ENCODE measurements at places on chromosomes 4 and X. TPM values are rescaled to one million over a fixed set of nuclear protein-coding genes. Genes with fewer than 3 reads are reported as not detected.

DNA sequence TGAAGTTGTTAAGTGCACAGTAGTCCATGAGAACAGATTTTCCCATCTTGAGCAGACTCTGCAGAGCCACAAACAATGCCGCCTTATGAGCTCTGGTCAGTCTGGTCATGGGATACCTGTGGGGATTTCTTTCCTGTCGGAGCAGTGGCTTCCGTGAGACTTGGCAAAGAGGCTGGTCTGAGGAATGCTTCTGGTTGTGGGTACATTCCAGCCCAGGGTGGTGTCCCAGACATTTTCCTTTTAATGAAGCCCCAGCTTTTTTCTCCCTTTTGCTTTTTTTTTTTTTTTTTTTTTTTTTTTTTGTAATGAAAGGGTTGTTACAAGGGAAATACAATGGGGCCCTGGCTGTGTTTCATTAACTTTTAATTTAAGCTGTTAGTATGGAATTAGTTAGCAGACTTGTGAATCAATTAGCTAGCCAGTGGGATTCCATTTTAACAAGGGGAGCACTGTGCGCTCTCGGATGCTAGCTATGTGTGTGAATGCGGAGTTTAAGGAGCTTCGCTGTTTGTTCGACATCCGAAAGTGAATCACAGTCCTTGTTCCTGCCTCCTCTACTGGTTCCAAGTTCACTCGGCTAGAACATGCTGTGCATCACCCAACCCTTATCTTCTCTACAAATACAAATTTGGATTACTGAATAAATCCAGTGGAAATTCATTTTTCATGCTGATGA is 225.1 kb downstream of the CBR4 start:
- no peak overlapping the region for H3K27ac ChIP-seq
- no peaks in the 10 kb centered on the region for H3K36me3 ChIP-seq
- H3K27me3 ChIP-seq, result peaks cover 14% of the 10 kb centered on the region
- no peak for DNase-seq
- H3K4me1 ChIP-seq, result no peaks in the 10 kb centered on the region

- no peak for DNase-seq
- H3K4me1 ChIP-seq, result peaks cover 51% of the 10 kb centered on the region
- H3K27me3 ChIP-seq, result no peaks in the 10 kb centered on the region
- peak overlapping the region; percentile 93 for H3K4me3 ChIP-seq
- peaks cover 31% of the 10 kb centered on the region for H3K36me3 ChIP-seq
- H3K27ac ChIP-seq, result peak overlapping the region; percentile 100
Measured at GRCh38 chr4:88457307-88458103, 586 bp downstream of the HERC5 start.

- no peak overlapping the region for H3K27ac ChIP-seq
- no peaks in the 10 kb centered on the region for H3K36me3 ChIP-seq
- H3K4me1 ChIP-seq, result no peaks in the 10 kb centered on the region
- no peak for DNase-seq
Measured at GRCh38 chr4:151473521-151474097, 64.6 kb downstream of the FHIP1A start.

DNA sequence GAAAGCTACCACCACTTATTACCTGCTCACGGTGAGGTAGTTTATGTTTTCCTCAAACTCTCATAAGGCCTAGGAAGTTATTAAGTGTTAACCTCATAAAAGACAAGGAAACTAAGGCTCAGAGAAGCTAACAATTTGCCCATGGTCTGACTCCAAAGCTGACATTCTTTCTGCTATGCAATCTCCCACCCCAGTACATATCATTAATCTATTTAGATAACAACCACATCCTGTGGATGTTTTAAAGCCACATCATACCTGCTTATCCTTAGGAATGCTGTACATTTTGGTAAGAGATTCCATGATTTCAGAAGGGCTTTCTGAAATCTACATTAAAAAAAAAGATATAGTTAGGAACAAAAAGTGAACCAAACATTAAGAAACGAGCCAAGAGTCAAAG is 55.4 kb downstream of the HUWE1 start:
- H3K27ac ChIP-seq, result no peak overlapping the region
- peaks cover 63% of the 10 kb centered on the region for H3K36me3 ChIP-seq

DNA sequence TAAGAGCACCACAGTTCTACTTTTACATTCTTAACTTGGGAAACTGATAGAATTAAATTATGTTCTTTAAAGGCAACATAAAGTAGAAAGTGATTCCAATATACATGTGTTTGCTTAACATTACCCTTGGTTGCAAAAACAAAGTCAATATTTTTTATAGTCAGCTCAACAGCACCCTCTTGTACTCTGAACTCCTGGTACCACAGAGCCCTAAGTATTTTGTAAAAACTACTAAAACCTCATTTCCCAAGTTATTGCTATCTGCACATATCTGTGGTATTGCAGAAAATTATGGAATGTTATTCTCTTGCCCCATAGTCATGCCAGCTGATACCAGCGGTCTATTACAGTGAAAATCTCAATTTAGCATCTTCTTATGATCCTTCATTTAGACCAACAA is 2.9 kb downstream of the KIF4A start:
- H3K36me3 ChIP-seq, result peaks cover 7% of the 10 kb centered on the region
- H3K4me3 ChIP-seq, result no peak overlapping the region
- peaks cover 22% of the 10 kb centered on the region for H3K4me1 ChIP-seq
- peak overlapping the region; percentile 29 for H3K27ac ChIP-seq
- DNase-seq, result no peak
- no peaks in the 10 kb centered on the region for H3K27me3 ChIP-seq

- no peaks in the 10 kb centered on the region for H3K27me3 ChIP-seq
- H3K4me3 ChIP-seq, result no peak overlapping the region
- no peaks in the 10 kb centered on the region for H3K36me3 ChIP-seq
- no peak for DNase-seq
Measured at GRCh38 chr4:64251781-64252180, 157.5 kb downstream of the TECRL start.

- H3K4me3 ChIP-seq, result no peak overlapping the region
- H3K27ac ChIP-seq, result peak overlapping the region; percentile 29
- peaks cover 7% of the 10 kb centered on the region for H3K36me3 ChIP-seq
- H3K27me3 ChIP-seq, result no peaks in the 10 kb centered on the region
- no peak for DNase-seq
Measured at GRCh38 chr4:6914448-6914847, 4.8 kb downstream of the TBC1D14 start.

DNA sequence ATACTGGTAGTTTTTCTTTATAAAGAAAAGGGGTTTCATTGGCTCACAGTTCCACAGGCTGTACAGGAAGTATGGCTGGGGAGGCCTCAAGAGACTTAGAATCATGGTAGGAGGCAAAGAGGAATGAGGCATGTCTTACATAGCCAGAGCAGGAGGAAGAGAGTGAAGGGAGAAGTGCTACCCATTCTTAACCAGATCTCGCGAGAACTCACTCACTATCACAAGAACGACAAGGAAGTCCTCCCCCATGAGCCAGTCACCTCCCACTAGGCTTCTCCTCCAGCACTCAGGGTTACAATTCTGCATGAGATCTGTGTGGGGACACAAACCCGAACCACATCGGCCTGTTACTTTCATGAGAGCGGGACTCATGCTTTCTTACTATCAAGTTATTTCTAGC is 240.5 kb downstream of the TENM3 start:
- DNase-seq, result no peak
- peaks cover 2% of the 10 kb centered on the region for H3K27me3 ChIP-seq
- H3K4me1 ChIP-seq, result no peaks in the 10 kb centered on the region
- no peaks in the 10 kb centered on the region for H3K36me3 ChIP-seq
- H3K27ac ChIP-seq, result no peak overlapping the region

- peaks cover 39% of the 10 kb centered on the region for H3K4me1 ChIP-seq
- peak; percentile 60 for DNase-seq
- peaks cover 20% of the 10 kb centered on the region for H3K36me3 ChIP-seq
- H3K4me3 ChIP-seq, result peak overlapping the region; percentile 50
- peak overlapping the region; percentile 62 for H3K27ac ChIP-seq
Measured at GRCh38 chrX:136759968-136760367, 20.8 kb downstream of the ARHGEF6 start.

The CWH43 gene
- total RNA-seq, result not detected

DNA sequence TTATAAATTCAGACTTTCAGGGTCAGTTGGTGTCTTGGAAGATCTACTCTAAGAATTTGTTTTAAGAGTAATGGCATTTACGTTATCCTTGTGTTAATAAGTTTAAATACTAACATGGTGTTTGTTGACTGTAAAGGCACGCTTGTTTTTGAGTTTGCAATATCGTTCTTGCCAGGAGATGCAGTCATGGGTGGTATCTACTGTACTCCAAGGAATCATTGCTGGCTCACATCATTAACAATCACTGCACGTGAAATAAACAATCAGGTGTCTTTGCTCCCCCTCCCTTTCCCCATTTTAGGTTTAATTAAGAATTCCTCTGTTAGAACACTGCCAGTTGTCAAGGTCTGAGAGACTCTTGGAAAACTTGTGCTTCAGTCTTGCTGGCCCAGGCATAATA is 1.6 kb downstream of the HHIP start:
- H3K27me3 ChIP-seq, result peaks cover 57% of the 10 kb centered on the region
- H3K27ac ChIP-seq, result no peak overlapping the region
- H3K36me3 ChIP-seq, result no peaks in the 10 kb centered on the region
- peaks cover 17% of the 10 kb centered on the region for H3K4me1 ChIP-seq

GRCh38 chrX:153627675-153628111 is 19.3 kb upstream of the DUSP9 start:
- H3K27me3 ChIP-seq, result peaks cover 5% of the 10 kb centered on the region
- no peak overlapping the region for H3K4me3 ChIP-seq

- DNase-seq, result no peak
- no peaks in the 10 kb centered on the region for H3K36me3 ChIP-seq
- peaks cover 12% of the 10 kb centered on the region for H3K27me3 ChIP-seq
- peaks cover 2% of the 10 kb centered on the region for H3K4me1 ChIP-seq
- no peak overlapping the region for H3K27ac ChIP-seq
Measured at GRCh38 chr4:47510506-47511143, 25.6 kb downstream of the ATP10D start.

- H3K27ac ChIP-seq, result no peak overlapping the region
- H3K36me3 ChIP-seq, result no peaks in the 10 kb centered on the region
- no peaks in the 10 kb centered on the region for H3K4me1 ChIP-seq
- no peak overlapping the region for H3K4me3 ChIP-seq
- DNase-seq, result no peak
- no peaks in the 10 kb centered on the region for H3K27me3 ChIP-seq
Measured at GRCh38 chr4:149831656-149832208, 16.1 kb upstream of the IQCM start.

DNA sequence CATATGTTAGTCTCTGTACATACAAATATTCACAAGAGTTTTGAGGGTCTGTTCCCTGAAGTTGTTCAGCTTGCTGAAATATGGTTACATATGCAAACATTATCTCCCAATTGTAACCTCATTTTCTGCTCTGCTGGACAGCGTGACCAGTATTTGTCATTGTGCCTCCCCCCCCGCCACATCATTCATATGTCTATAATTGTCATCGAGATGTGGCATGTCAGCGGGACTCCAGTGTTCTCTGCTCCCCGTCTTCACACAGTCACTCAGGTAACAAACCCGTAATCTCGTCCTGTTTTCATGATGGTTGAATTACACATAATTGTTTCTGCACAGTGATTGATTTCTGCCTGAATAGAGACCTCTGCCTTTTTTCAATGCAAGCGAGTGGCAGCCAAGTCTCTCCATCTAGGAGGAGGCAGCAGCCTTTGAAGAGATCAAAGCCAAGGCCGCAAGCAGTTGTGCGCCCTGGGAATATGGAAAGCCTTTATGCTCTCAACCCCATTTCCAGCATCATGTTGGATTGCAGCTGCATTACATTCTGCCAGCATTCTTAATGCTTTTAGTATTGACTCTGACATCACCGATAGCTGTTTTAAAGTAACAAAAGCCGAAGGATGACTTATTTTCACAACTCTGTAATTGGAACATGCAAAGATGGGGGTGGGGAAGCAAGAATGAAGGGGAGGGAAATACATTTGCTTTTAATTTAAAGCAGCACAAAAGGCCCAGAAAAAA is 27.4 kb downstream of the LEF1 start:
- H3K27ac ChIP-seq, result peak overlapping the region; percentile 97
- peaks cover 81% of the 10 kb centered on the region for H3K4me1 ChIP-seq
- peaks cover 31% of the 10 kb centered on the region for H3K36me3 ChIP-seq
- DNase-seq, result peak; percentile 73
- H3K4me3 ChIP-seq, result peak overlapping the region; percentile 85
- H3K27me3 ChIP-seq, result no peaks in the 10 kb centered on the region

The UCHL1 gene
- 0.35 TPM for total RNA-seq

GRCh38 chr4:1357356-1358248 is 10.6 kb downstream of the UVSSA start:
- H3K4me1 ChIP-seq, result no peaks in the 10 kb centered on the region
- DNase-seq, result no peak
- H3K27me3 ChIP-seq, result no peaks in the 10 kb centered on the region
- peaks cover 2% of the 10 kb centered on the region for H3K36me3 ChIP-seq
- H3K27ac ChIP-seq, result no peak overlapping the region
- H3K4me3 ChIP-seq, result no peak overlapping the region

The SCML2 gene
- total RNA-seq, result 2.9 TPM

The GAGE12E gene
- total RNA-seq, result not detected

The NPY2R gene
- not detected for total RNA-seq

- H3K36me3 ChIP-seq, result peaks cover 63% of the 10 kb centered on the region
- H3K27me3 ChIP-seq, result no peaks in the 10 kb centered on the region
- no peak overlapping the region for H3K4me3 ChIP-seq
- peaks cover 2% of the 10 kb centered on the region for H3K4me1 ChIP-seq
- H3K27ac ChIP-seq, result no peak overlapping the region
Measured at GRCh38 chrX:1600406-1601050, 9.1 kb downstream of the AKAP17A start.

The TAF7L gene
- total RNA-seq, result 0.19 TPM

The ADGRL3 gene
- total RNA-seq, result not detected

- H3K27me3 ChIP-seq, result no peaks in the 10 kb centered on the region
- peaks cover 43% of the 10 kb centered on the region for H3K36me3 ChIP-seq
- no peak overlapping the region for H3K27ac ChIP-seq
- H3K4me3 ChIP-seq, result no peak overlapping the region
- no peaks in the 10 kb centered on the region for H3K4me1 ChIP-seq
Measured at GRCh38 chr4:53346920-53347852, 18.7 kb downstream of the SCFD2 start.

GRCh38 chr4:1492142-1492457 is 85.9 kb upstream of the NKX1-1 start:
- H3K27me3 ChIP-seq, result no peaks in the 10 kb centered on the region
- no peak overlapping the region for H3K4me3 ChIP-seq
- H3K36me3 ChIP-seq, result no peaks in the 10 kb centered on the region
- H3K27ac ChIP-seq, result no peak overlapping the region
- no peaks in the 10 kb centered on the region for H3K4me1 ChIP-seq

DNA sequence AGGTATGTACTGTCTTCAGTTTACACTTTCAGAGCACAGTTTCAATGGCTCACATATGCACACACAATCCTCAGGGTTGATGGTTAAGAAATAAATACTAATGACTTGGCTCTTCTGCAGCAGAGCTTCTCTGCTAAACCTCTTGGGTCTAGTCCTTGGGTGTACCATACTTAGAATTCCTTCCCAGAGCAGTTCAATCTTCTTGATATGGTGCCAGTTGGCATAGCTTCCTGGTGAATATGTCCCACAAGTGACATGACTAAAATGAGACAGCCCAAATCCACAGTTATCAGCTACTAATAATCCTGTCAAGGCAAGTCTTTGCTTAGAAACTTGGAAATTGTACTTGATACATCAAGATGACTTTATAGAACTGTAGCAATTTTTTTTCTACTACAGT is 654.4 kb downstream of the IQCM start:
- H3K4me1 ChIP-seq, result no peaks in the 10 kb centered on the region
- no peaks in the 10 kb centered on the region for H3K27me3 ChIP-seq
- H3K27ac ChIP-seq, result no peak overlapping the region
- H3K4me3 ChIP-seq, result no peak overlapping the region
- DNase-seq, result no peak
